ENCODE measurements at places on chromosomes 5 and 9. TPM values are rescaled to one million over a fixed set of nuclear protein-coding genes. Genes with fewer than 3 reads are reported as not detected.

The LIX1 gene
- 0.14 TPM for total RNA-seq

- peak; percentile 82 for DNase-seq
Observed at GRCh38 chr5:81393783-81394718, at the start of gene ACOT12. Gene ACOT12, minus strand, starts transcription at chr5:81394134. Its CDS starts 20 bp downstream, at chr5:81394114.

GRCh38 chr9:94147776-94148175 is 63.5 kb downstream of the PTPDC1 start:
- no peak for DNase-seq

GRCh38 chr9:126805554-126806262 is 868 bp downstream of the ZBTB43 start:
- DNase-seq = no peak

GRCh38 chr5:65290677-65291076 is 191.0 kb downstream of the ADAMTS6 start:
- DNase-seq = no peak

DNA sequence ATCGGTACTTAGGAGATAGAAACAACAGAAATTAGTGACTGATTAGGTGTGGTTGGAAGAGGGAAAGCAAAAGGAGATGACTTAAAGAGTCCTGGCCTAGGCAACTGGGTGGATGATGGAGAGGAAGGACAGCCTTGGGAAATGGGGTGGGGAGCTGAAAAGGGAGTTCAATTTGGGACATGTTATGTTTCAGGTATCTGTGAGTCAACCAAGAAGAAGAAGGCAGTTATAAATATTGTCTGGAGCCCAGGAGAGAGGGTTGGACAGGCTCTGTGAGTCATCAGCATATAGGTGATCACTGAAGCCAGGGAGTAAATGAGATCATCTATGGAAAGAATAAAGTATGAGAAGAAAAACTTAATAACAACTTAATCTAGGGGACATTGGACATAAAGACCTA is 357.7 kb downstream of the NPR3 start:
- DNase-seq = no peak

DNA sequence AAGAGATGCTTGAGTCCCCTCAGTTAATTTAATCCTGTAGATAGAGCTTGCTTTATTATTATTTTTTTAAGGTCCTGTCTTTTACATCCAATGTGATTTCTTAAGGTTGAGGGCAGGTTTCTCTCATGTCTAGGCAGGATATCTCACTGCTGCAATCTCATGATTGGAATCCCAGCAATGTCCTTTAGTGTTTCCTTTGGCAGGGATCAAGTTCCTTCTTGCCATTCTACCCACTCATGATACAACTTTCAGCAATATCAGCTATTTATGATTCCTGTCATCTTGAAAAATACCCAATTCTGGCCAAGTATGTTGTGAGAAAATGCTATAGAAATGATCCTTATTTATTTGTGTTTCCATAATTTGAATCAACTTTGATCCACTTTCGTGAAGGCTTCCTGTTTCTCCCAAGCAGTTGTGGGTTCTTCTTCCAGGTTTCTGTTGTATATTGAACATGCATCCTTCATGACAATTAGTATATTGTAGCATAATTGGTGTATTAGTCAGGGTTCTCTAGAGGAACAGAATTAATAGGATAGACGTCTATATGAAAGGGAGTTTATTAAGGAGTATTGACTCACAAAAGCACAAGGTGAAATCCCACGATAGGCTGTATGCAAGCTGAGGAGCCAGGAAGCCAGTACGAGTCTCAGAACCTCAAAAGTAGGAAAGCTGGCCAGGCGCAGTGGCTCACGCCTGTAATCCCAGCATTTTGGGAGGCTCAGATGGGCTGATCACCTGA is 18.4 kb upstream of the VPS13A start:
- no peak for DNase-seq
